ENCODE measurements at places on chromosomes 7 and 10.

- ATAC-seq = no peak
These were observed 22.8 kb upstream of the MALSU1 start for GRCh38 chr7:23276376-23276775.

- no peak for ATAC-seq
These were observed 90.6 kb downstream of the MTPN start for GRCh38 chr7:135886345-135887132.

DNA sequence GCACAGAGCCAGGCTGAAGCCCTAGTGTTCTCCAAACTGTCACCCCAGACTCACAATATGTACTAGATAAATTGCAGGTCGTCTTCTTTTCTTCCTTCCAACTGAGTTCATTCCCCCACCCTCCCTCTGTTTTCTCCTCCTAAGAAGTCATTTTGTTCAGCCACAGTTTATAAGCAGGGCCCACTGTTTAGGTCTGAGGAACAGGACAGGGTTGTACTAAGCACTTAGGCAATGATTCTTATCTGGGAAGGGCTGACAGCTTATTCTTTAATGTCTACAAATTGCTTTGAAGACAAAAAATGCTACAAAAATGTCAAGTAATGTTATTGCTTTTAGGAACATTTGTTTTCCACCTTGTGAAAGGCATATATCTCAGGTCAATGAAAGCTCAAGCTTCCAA is 59.1 kb downstream of the CDC123 start:
- ATAC-seq = no peak

DNA sequence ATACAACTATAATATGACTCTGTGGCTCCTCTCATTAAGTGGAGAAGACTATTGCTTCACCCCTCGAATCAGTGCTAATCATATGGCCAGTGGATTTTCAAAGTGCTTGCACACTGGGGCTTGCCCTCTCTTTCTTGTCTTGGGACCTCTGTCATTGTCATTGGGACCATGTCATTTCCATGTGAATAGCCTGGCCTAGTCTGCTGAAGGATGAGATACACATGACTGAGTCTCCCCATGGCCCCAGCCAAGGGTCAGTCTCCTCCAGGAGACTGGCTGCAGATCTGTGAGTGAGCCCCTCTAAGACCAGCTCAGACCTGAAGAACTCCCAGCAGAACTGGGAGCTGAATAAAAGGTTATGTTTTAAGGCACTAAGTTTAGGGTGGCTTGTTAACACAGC is 39.5 kb downstream of the PKD1L1 start:
- ATAC-seq = no peak

- ATAC-seq = no peak
These were observed 4.2 kb downstream of the ATP6V0E2 start for GRCh38 chr7:149877890-149878522.

- no peak for ATAC-seq
These were observed 63.0 kb downstream of the HELLS start for GRCh38 chr10:94608559-94608958.

- ATAC-seq = no peak
These were observed 97.8 kb downstream of the ABCC2 start for GRCh38 chr10:99880080-99880835.
